PC-9 (cell line): ENCODE measurements at places on chromosomes 4 and X.

- no peaks in the 10 kb centered on the region for H3K4me1 ChIP-seq
- H3K4me3 ChIP-seq = no peak overlapping the region
- H3K36me3 ChIP-seq = no peaks in the 10 kb centered on the region
- no peaks in the 10 kb centered on the region for H3K27me3 ChIP-seq
- no peak overlapping the region for H3K27ac ChIP-seq
- no peak for DNase-seq
Measured at GRCh38 chr4:144564358-144564757, 81.6 kb upstream of the HHIP start.

DNA sequence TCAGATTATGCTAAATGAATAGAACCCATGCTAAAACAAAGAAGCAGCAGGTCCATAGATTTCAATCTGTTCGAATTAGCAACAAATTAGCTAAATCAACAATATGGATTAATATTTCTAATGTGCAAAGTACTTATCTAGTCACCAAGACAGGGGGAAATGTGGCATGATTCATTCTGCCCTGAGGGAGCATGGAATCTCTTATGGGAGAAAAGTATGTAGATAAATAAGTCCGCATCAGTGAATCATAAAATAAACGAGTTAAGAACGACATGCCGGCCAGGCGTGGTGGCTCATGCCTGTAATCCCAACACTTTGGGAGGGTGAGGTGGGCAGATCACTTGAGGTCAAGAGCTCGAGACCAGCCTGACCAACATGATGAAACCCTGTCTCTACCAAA lies 102.1 kb downstream of the ANOS1 start:
- H3K36me3 ChIP-seq = no peaks in the 10 kb centered on the region
- no peaks in the 10 kb centered on the region for H3K27me3 ChIP-seq
- H3K4me1 ChIP-seq = peaks cover 14% of the 10 kb centered on the region
- DNase-seq = peak; percentile 30
- H3K4me3 ChIP-seq = no peak overlapping the region
- peak overlapping the region; percentile 66 for H3K27ac ChIP-seq

DNA sequence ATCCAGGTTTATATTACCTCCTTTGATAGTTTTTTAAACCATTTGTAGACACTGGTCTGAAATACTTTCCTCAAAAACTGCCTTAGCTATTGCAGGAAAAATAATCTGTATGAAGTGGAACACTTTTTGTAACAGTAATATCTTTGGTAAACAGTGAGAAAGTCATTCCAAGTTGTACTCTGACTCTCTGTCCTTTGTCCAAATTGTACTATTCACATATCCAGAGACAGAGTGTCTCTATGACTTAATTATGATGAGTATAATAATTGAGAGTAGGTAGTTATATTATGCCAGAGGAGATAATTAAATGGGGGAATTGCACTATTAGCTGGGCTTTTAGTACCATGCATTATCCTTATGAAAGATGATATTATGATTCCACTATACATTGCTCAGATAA lies 112.6 kb upstream of the LCORL start:
- H3K27me3 ChIP-seq = no peaks in the 10 kb centered on the region
- H3K36me3 ChIP-seq = no peaks in the 10 kb centered on the region
- no peak for DNase-seq
- H3K27ac ChIP-seq = no peak overlapping the region
- no peak overlapping the region for H3K4me3 ChIP-seq
- H3K4me1 ChIP-seq = no peaks in the 10 kb centered on the region

DNA sequence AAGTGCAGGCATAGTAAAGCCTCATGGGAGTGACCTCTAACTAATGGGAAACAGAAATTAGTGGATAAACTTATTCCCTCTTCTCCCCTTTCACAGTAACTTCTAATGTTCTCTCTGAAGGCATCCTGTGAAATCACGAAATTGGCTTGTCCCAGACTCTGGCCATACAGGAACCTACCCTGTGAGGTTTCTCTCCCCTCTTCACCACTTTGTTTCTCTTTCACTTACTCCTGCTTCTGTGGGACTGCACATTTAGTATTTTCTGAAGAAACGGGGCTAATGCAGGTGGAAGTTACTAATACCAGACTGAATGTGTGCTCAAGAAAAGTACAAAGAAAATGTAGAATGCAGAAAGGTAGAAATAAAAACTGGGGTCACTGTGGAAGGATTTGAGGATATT lies 20.0 kb downstream of the ZNF330 start:
- H3K27ac ChIP-seq = no peak overlapping the region
- H3K4me1 ChIP-seq = no peaks in the 10 kb centered on the region
- no peaks in the 10 kb centered on the region for H3K27me3 ChIP-seq
- no peak for DNase-seq

DNA sequence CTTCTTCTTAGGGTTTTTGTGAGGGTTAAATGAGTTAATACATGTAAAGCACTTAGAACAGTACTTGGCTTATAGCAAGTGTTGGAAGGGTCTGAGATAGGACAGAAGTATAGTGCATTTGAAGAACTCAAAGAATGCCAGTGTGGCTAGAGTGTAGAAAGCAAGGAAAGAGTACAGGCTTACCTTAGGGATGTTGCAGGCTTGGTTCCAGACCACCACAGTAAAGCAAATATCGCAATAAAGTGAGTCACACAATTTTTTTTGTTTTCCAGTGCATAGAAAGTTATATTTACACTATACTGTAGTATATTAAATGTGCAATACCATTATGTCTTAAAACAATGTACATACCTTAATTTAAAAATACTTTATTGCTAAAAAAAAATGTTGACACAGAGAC lies 41.3 kb downstream of the KIF4A start:
- no peaks in the 10 kb centered on the region for H3K4me1 ChIP-seq
- H3K4me3 ChIP-seq = no peak overlapping the region
- H3K36me3 ChIP-seq = no peaks in the 10 kb centered on the region
- no peak for DNase-seq
- no peak overlapping the region for H3K27ac ChIP-seq
